ENCODE measurements at places on chromosomes 12 and 14. TPM values are rescaled to one million over a fixed set of nuclear protein-coding genes. Genes with fewer than 3 reads are reported as not detected.

The ASPG gene
- total RNA-seq: not detected

The DDN gene
- 0.14 TPM for total RNA-seq

The ADCY6 gene
- total RNA-seq: 7.8 TPM

The CISTR gene
- total RNA-seq: not detected

The ENDOU gene
- total RNA-seq: not detected

The GPR84 gene
- total RNA-seq: not detected

The SCNN1A gene
- total RNA-seq: 1.7 TPM

The CLEC4D gene
- total RNA-seq: not detected

DNA sequence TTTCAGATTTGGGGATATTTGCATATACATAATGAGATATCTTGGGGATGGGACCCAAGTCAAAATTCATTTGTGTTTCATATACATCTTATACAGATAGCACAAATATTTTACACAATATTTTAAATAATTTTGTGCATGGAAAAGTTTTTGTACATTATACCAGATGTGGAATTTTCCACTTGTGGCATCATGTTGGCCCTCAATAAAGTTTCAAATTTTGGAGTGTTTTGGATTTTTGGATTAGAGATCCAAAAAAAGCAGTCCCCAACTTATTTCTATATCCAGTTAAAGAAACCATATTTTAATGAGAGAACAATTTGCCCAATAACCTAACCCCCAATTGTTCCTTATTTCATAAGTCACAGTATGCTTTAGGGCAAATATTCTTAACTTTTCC lies 4.5 kb downstream of the GNPNAT1 start:
- DNase-seq: no peak

GRCh38 chr12:51397670-51398069 lies 6.5 kb upstream of the GALNT6 start:
- DNase-seq: no peak

DNA sequence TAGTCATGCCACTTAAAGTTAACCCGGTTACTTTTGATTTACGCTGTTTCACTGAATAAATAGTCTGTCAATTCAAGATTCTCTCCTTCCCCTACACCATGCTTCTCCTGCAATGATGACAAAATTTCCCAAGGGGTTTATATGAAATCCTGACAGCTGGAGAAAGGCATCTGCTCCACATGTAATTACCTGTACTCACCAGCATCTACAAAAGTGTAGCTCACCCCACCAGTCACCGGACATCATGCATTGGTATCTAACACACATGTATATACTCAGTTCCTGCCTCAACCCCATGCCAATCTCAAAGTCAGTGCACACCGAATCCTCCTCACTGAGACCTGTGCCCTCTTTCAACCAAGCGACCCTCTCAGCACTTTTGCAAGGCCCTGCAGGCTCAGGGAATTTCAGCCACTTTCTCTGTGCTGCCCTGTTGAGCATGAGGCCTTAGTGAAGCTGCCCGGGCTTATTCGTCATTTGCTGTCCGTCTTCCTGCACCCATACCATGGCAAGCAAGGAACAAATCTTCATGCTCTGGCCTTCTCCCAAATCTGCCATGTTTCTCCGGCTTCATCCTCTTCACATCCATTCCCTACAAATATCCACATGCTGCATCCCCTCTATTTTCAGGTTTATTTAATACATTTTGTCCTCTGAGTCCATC lies 131.6 kb downstream of the SEC23A start:
- DNase-seq: no peak

DNA sequence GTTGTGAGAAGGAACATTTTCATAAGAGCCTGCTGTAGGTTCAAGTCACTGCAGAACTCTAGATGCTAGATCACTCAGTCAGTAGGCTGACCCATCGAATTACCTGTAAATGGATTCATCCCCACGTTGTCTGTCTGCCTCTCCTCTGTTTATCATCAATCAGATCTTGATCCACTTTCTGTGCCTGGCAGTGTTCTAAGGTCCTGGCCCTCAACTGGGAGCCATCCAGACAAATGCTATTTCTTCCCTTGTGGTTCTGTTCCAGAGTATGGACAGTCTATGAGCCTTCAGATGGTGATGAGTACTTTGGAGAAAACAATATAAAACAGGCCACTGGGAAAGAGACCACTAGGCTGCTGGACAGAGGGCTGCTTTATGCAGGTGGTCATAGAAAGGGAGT lies 699.4 kb upstream of the TMEM132C start:
- DNase-seq: no peak

- DNase-seq: no peak
Measured at GRCh38 chr12:28742791-28743190, 406.3 kb upstream of the FAR2 start.

- no peak for DNase-seq
Measured at GRCh38 chr12:78555802-78556201, 308.8 kb upstream of the SYT1 start.

DNA sequence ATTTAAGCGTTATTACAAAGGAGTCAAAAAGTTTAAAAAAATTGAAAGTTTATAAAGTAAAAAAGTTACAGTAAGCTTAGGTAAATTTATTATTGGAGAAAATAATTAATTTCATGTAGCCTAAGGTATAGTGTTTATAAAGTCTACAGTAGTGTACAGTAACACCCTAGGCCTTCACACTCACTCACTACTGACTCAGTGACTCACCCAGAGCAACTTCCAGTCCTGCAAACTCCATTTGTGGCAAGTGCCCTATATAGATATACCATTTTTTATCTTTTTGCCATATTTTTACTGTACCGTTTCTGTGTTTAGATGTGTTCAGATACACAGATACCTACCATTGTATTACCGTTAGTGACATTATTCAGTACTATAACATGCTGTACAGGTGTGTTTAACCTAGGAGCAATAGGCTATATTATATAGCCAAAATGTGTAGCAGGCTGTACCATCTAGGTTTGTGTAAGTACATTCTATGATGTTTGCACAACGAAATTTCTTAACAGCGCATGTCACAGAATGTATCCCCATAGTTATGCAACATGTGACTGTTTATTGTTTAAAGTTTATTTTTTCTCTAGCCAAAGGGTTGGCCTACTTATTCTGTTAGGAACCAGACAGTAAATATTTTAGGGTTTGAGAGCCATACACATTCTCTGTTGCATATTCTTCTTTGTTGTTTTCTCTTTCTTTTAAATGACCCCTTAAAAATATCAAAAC lies 155.5 kb downstream of the PCNX1 start:
- DNase-seq: no peak

- DNase-seq: peak; percentile 48
Measured at GRCh38 chr12:46110928-46111699, 120.7 kb upstream of the SCAF11 start.

DNA sequence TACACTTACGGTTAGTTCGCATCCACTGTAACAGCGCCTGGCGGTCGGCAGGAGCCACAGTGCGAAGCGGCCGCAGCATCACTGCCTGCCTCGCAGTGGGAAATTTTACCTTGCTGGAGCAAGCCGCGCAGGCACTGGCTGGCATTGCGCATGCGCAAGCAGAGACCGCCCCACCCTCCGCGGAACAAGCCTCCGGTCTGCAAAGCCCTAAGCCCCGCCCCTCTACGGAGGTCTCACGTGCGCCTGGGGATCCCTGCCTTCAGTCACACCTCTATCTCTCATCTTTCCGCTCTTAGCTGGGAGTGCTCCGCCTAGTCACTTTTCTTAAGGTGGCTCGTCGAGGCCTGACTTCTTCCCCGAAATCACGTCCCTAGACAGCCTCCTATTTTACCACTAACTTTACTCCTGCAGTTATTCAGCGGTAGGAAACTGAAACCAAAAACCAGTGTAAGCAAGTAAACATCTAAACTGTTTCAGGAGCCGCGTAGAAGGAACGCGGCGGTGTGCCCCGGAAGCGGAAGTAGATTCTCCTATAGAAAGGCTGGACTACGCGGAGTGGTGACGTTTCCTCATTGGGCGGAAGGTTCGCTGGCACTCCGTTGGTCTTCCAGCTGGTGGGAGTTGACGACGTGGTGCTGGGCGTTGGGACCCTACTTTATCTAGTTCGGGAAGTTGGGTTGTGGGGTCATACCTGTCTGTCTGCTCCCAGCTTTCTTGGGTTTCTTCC lies at the start of gene SRP54:
Gene SRP54, plus strand, starts transcription at position 572 of the 727 bp plus-strand sequence. CDS start 13,718 bp downstream, outside the sequence.
- peak; percentile 97 for DNase-seq

DNA sequence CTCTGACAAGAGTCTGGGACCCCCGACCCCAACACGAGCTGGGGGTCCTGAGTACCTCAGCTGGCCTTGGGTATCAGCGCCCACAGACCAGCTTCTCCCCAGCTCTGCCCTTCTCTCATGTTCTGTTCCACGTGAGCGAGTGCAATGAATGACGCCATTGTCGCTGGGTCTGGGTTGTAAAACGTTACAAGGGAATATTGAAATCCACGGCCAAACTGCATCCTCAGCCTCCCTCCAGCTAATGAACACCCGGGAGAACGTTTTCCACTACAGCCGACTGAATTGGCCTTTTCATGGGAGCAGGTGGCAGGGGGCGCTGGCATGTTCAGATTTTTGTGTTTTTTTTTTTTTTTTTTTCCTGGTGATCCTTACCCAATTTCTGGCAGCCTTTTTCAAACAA lies 34.7 kb downstream of the TBX5 start:
- no peak for DNase-seq

DNA sequence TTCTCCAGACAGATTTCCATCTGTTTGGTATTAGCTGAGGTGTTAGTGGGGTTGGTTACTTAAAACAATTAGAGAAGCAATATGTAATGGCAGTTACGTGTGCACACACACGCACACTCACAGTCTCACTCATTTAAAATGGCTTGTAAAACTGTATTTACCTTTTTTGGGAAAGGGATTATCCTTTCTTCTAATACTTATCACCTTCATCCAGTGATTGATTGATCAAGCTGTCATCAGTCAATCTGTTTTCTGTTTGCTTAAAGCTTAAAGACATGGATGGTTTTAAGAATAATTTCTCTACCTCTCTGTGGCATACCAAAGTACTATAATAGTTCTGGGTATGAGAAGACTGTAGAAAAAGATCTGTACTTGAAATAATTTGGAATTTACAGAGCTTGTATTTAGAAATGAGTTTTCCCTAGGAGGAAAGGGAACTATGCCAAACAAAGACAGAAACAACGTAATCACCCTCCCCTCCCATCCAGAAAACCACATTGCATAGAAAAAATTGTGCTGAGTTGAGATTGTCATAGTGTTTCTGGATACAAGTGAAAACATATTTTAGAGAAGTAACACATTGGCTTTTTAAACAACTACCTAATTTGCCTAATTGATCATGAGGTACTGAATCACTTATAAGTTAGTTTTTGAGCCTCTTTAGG lies 455.8 kb downstream of the PCNX1 start:
- DNase-seq: peak; percentile 14

DNA sequence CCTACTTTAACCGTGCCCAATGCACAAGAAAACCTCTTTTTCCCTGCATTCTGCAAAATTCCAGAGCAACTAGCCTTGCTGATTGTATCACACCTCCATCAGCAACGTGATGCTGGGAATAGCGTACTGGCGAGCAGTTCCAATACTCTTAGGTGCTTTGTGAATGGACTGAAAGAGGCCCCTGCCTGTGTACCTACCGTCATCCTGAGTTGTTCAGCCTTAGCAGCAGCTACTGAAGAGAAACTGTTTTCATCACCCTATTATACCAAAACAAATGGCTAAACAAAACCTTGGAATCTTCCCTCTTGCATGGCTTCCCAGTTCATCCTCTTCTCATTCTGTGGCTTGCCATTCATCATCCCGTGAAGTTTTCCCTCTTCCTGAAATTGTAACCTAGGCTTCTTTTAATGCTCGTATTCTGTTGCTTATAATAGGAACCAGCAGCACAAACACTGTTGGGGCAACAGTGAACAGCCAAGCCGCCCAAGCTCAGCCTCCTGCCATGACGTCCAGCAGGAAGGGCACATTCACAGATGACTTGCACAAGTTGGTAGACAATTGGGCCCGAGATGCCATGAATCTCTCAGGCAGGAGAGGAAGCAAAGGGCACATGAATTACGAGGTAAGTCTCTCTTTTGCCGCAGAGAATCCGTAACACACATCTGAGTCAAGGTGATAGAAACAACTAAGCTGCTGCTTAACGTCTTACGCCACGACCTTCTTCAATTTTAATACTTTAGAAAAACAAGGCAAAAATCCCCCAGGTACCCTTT lies 41.9 kb downstream of the RAD52 start:
- DNase-seq: no peak

GRCh38 chr12:63963868-63964267 lies 119.4 kb downstream of the SRGAP1 start:
- no peak for DNase-seq
